ENCODE measurements at places on chromosomes 3 and 15. TPM values are rescaled to one million over a fixed set of nuclear protein-coding genes. Genes with fewer than 3 reads are reported as not detected.

MKRN2OS gene
- total RNA-seq: not detected

FAH gene
- 4.8 TPM for total RNA-seq

CADPS gene
- total RNA-seq: not detected

ZBBX gene
- not detected for total RNA-seq

GRCh38 chr3:138426211-138426610 is 8.2 kb upstream of the ESYT3 start:
- H3K36me3 ChIP-seq: no peaks in the 10 kb centered on the region
- no peak overlapping the region for H3K4me3 ChIP-seq
- no peaks in the 10 kb centered on the region for H3K27me3 ChIP-seq
- DNase-seq: no peak
- no peak overlapping the region for H3K27ac ChIP-seq
- H3K4me1 ChIP-seq: no peaks in the 10 kb centered on the region

- peaks cover 5% of the 10 kb centered on the region for H3K27me3 ChIP-seq
- no peak overlapping the region for H3K4me3 ChIP-seq
- DNase-seq: no peak
- no peaks in the 10 kb centered on the region for H3K36me3 ChIP-seq
- H3K27ac ChIP-seq: no peak overlapping the region
- H3K4me1 ChIP-seq: no peaks in the 10 kb centered on the region
Measured at GRCh38 chr15:51267703-51268083, 70.7 kb downstream of the CYP19A1 start.

GRCh38 chr3:99236576-99236975 is 335.1 kb upstream of the DCBLD2 start:
- H3K27ac ChIP-seq: no peak overlapping the region
- DNase-seq: no peak
- no peak overlapping the region for H3K4me3 ChIP-seq
- no peaks in the 10 kb centered on the region for H3K36me3 ChIP-seq
- H3K27me3 ChIP-seq: no peaks in the 10 kb centered on the region

- no peaks in the 10 kb centered on the region for H3K27me3 ChIP-seq
- DNase-seq: no peak
- H3K36me3 ChIP-seq: no peaks in the 10 kb centered on the region
- H3K27ac ChIP-seq: no peak overlapping the region
- H3K4me3 ChIP-seq: no peak overlapping the region
Measured at GRCh38 chr3:25097023-25097422, 331.0 kb upstream of the RARB start.

GRCh38 chr3:30475038-30475808 is 131.2 kb upstream of the TGFBR2 start:
- no peak overlapping the region for H3K4me3 ChIP-seq
- no peaks in the 10 kb centered on the region for H3K36me3 ChIP-seq
- no peaks in the 10 kb centered on the region for H3K27me3 ChIP-seq

- H3K36me3 ChIP-seq: no peaks in the 10 kb centered on the region
- H3K4me1 ChIP-seq: no peaks in the 10 kb centered on the region
- no peak overlapping the region for H3K27ac ChIP-seq
- no peaks in the 10 kb centered on the region for H3K27me3 ChIP-seq
- H3K4me3 ChIP-seq: no peak overlapping the region
Measured at GRCh38 chr3:27614592-27614991, 107.5 kb downstream of the EOMES start.

DNA sequence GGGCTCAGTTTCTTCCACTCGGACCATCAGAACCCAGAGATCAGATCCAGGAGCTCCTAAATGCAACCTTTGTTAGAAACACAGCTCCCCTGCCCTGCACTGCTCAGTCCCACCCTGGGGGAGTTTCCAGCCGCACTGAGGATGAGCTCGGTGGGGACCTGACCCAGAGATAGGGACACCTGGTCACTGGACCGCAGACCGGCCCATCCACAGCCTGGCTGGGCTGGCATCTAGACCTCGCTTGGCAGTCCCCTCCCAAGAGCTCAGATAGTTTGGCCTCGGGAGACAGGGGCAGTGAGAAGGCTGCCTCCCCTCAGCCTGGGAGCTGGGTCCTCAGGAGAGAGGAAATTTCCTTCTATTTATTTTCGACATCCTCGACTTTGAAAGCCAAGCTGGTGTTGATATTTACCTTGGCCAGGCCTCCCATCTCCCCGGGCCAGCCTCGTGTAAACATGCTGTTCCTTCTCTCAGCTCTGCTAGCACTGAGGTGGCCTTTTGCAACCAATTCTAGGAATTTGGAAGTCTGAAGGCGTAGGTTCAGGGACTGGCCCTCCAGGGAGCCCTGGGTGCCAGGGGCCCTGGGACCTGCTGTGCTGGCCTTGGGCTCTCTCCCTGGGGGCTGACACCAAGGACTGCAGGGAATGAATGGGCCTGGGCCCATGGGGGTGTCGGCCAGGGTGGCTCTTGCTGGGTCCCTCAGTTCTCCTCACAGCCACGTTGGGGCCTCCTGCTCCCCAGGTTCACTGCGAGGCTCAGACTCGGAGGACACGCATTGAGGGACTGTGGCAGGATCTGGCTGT is 90.1 kb downstream of the VGLL4 start:
- DNase-seq: no peak
- H3K27ac ChIP-seq: no peak overlapping the region
- H3K4me1 ChIP-seq: no peaks in the 10 kb centered on the region
- no peaks in the 10 kb centered on the region for H3K27me3 ChIP-seq

- H3K4me3 ChIP-seq: no peak overlapping the region
- no peaks in the 10 kb centered on the region for H3K36me3 ChIP-seq
- no peak for DNase-seq
- no peak overlapping the region for H3K27ac ChIP-seq
- no peaks in the 10 kb centered on the region for H3K27me3 ChIP-seq
Measured at GRCh38 chr15:82621970-82622369, 25.2 kb downstream of the CPEB1 start.

DNA sequence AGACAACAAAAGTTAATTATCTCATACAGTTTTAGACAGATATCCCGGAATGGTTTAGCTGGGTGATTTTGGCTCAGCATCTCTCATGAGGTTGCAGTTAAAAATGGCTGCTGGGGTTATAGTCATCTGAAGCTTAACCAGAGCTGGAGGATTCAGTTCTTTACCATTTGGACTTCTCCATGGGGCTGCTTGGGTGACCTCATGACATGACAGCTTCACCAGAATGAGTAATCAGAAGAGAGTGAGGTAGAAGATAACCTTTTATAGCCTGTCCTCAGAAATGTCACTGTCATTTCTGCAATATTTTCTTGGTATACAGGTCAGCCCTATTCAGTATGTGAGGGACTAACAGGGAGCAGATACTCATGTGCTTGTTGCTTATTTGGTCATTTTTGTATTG is 30.9 kb downstream of the TFG start:
- DNase-seq: no peak
- no peak overlapping the region for H3K27ac ChIP-seq
- no peak overlapping the region for H3K4me3 ChIP-seq

GRCh38 chr3:28124882-28125281 is 116.5 kb upstream of the CMC1 start:
- DNase-seq: no peak
- H3K36me3 ChIP-seq: no peaks in the 10 kb centered on the region
- H3K27me3 ChIP-seq: no peaks in the 10 kb centered on the region
- H3K4me1 ChIP-seq: no peaks in the 10 kb centered on the region
- H3K4me3 ChIP-seq: no peak overlapping the region
